ENCODE measurements at places on chromosomes 5 and 9.

- no peak for DNase-seq
These were observed 592.6 kb downstream of the MTRR start for GRCh38 chr5:8461543-8461942.

GRCh38 chr9:78369639-78370219, 72.8 kb downstream of the PSAT1 start:
- DNase-seq: no peak

GRCh38 chr5:180071531-180072255, at the start of gene RNF130:
TSS of gene RNF130 (minus strand) at chr5:180071759. CDS start at chr5:180071702, 57 bp downstream.
- DNase-seq: peak; percentile 82

DNA sequence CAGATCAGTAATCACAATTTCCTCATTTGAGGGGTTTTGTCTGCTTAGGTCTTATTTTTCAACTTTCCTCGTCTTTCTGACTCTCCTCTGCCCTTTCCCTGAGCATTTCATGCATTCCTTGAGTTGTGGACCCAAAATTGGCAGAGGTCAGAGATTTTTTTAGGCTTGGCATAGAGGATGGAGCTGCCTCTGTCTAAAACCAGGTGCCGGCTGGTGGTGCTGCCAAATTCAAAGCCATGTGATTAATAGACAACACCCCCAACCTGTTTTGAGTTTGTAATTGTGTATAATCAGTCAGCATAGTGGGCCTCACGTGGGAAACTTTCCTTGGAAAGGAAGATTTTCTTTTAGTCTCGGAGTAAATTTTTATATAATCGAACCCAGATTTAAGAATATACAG, 39.6 kb downstream of the TJP2 start:
- DNase-seq: no peak

- no peak for DNase-seq
These were observed 127.0 kb upstream of the PALM2AKAP2 start for GRCh38 chr9:109652971-109653370.

- DNase-seq: no peak
These were observed 655.2 kb downstream of the ANXA1 start for GRCh38 chr9:73806876-73807275.
